GM13976 (cell line): ENCODE measurements at places on chromosomes 7 and 10.

- no peak for DNase-seq
Measured at GRCh38 chr10:112872728-112873127, 77.3 kb upstream of the TCF7L2 start.

- no peak for DNase-seq
Measured at GRCh38 chr10:80493522-80494051, 39.5 kb downstream of the TSPAN14 start.

- DNase-seq: no peak
Measured at GRCh38 chr7:131235489-131236317, 92.0 kb upstream of the MKLN1 start.

DNA sequence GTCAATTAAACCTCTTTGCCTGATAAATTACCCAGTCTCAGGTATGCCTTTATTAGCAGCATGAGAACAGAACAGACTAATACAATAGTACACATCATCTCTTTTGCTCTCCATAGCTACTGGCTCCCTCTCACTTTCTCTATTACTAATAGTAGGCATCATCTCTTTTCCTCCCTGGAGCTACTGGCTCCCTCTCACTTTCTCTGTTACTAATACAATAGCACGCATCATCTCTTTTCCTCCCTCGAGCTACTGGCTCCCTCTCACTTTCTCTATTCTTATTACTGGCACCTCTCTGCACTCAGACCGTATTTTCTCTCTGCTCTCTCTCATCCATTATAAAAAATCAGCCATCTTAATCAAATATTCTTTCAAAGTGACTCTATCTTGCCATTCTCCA, 37.1 kb downstream of the SLC25A13 start:
- peak; percentile 24 for DNase-seq

DNA sequence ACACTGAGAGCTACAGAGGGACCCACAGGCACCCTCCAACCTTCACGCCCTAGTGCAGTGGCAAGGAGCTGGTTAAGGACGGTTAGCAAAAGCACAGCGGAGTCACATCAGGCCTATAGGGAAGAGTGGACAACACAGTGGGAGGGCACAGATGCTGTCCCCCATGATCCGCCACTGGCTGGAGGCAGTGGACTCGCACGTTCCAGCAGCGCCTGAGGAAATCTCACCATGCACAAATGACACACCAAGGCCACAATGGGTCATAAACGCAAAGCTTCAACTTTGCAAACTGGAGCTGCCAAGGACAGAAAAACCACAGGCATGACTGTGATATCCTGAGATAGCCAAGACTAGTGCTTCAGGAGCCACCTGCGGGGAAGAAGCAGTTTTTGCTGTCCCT, 58.8 kb downstream of the GRB10 start:
- no peak for DNase-seq

GRCh38 chr10:9010093-9010492, 955.6 kb downstream of the GATA3 start:
- no peak for DNase-seq

DNA sequence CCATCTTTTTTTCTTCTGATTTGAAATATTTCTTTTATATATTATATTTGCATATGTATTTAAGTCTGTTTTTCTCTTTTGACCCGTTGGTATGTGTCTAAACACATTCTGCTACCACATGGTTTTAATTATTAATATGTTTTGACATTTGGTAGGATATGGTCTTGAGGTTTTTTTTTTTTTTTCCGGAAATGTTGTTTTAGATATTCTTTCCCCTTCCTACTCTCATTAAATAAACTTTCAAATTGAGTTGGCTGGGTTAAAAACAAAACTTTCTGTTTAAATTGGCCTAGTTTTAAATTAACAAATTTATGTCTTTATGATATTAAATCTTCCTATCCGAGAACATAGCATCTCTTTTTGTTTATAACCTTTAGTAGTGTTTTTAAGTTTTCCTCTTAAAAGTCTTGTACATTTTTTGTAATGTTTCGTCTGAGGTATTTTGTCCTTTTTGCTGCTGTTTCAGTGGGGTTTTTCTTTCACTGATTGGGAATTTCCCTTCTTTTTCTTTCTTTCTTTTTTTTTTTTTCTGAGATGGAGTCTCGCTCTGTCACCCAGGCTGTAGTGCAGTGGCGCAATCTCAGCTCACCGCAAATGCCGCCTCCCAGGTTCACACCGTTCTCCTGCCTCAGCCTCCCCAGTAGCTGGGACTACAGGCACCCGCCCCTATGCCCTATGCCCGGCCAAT, 25.4 kb downstream of the STAM start:
- peak; percentile 26 for DNase-seq

DNA sequence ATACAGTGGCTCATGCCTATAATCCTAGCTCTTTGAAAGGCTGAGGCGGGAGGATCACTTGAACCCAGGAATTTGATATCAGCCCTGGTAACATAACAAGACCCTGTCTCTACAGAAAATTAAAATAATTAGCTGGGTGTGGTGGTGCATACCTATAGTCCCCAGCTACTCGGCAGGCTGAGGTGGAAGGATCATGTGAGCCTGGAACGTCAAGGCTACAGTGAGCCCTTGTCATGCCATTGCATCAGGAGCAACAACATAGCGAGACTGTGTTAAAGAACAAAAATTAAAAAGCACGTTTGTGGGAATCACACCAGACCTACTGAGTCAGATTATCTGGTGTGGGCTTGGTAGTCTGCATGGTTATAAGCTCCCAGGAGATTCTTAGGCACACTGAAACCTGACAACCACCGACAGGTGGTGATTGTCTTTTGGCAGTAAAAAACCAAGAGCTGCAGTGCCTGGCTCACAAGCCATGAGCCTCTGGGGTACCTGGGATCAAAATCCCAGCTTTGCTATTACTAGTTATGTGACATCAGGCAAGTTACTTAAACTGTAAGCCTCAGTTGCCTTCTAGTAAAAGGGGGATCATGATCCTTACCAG, 146.9 kb downstream of the SND1 start:
- no peak for DNase-seq

DNA sequence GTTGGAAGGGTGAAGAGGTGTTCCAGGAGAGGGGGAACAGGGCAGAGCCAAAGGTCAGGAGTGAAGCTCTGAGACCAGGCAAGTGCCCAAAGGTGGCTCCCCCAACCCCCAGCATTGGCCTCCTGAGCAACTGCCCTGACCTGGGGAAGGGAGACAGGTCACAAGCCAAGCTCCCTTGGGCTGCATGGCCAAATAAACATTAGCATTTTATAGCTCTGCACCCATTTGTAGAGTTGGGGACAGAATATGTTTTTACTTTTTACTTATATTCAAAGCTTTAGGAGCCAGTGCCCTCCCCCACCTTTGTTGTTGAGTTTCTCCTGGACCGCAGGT, 4.0 kb downstream of the UNC5B start:
- DNase-seq: peak; percentile 24

DNA sequence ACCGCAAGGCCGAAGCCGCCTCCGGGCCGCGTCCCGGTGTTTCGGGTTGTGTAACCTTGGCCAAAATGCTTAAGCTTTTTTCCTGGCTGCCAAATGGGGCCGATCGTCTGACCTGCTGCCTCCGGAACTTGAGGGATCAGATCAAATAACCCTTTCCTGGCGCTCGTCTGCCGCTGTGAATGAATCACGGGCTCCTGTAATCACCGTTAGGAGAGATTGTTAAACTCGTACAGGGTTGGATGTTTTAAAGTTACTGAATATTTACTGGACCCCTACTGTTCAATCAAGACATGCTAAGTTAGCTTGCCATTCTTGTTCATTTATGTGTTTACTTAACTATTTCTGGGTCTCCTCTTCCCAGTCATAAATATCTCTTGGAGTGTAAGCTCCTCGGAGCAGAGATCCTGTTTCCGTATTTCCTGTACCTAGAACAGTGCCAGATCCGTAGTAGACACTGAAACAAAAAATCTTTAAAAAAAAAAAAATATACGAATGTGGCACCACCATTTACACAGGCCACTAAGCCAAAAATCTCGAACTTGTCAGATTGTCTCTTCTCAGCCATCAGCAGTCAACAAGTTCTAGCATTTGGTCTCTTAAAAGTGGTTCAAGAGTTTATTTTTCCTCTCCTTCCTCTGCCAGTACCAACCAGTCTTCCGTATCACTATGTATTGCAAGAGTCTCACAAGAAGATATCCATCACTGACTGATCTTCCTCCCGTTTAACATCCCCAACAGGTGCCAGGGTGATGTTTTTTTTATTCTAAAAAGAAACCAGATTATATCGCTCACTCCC, 650 bp upstream of the TM9SF3 start:
- DNase-seq: no peak

DNA sequence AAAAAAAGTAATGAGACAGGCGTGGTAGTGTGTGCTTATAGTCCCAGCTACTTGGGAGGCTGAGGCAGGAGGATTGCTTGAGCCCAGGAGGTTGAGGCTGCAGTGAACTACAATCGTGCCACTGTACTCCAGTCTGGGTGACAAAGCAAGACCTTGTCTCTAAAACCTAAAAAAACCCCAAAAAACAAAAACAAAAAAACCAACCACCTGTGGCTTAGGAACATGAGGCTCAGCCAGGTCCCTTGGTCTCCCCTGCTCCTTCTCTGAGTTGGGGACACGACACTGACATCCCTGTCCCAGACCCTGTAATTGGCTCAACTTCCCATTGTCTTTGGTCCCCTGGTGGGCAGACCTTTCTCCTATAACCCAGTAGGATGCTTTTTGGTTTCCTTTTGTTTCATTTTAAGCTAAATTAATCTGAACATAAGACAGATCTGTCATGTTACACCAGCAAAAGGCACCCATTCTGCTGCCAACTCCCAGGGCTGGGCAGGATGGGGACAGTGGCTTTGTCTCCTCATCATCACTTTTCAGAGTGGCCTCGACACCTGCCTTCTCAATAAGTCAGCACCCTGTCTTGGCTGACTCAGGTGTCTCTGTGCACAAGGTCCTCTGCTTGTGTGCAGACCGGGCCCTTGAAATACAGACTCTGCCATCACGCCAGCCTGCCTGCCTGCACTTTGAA, 74.4 kb downstream of the MYL10 start:
- peak; percentile 21 for DNase-seq

GRCh38 chr7:1900847-1901246, 230.8 kb downstream of the ELFN1 start:
- no peak for DNase-seq

DNA sequence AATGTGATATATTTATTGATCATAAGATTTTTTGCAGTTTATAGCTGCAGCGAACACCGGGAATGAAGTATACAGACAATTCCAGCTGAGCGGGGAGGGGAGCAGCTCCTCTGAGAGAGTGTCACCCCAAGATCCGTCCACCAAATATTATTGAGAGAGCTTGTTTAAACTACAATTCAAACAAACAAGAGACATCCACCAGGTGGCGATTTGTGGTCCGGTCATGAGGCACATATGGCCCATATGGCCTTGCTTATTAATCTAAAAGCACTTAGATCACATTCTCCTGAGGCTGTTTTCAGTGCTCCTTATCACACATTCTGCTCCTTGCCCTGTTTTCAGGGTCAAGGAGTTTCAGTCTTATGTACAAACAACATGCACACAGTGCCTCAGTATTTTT, 83.1 kb downstream of the THSD7A start:
- DNase-seq: no peak

- DNase-seq: no peak
Measured at GRCh38 chr10:70901276-70901878, 13.0 kb upstream of the PCBD1 start.

DNA sequence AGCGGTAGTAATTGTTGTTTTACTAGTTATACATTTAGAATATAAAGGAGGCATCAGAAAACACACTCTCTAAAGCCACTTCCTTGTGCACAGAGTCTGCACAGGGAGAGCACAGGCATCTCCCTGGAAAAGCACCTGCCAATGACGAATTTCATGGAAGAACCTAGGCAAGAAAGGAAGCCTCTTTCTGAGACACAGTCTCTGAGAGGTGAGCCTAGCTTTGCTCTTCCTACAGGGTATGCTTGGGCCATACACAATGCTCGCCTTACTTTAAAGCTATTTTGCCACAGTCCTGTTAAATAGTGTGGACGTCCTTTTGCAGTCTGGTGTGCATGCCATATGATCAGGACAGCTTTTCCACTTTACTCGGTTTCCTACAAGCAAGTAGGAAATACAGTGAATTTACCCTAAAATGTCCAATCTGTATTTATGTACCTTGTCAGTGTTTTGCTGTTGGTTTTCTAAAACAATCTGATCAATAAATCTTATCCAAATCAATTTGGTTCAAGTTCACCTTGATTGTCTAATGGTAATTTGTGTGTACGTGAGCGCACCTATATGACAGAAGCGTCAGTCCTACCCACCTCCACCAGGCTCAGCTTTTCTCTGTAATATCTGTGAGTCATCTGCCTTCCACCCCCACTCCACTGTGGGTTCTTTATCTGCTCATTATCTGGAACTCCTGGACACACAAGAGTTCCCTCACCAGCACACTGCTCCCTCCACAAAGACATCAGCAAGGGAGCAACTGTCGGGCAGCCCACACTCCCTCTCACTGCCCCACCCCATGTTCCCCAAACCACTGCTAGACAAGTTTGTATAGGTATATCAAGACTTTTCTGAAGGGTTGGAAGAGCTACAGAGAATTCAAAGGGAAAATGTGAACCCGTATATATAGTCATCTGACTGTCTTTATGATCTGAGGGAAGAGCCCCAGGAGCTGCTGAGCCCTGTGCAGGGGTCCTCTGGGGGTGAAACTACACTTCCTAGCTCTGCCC, 65.2 kb downstream of the KLHDC10 start:
- DNase-seq: no peak

- DNase-seq: no peak
Measured at GRCh38 chr10:127578259-127578960, 29.3 kb downstream of the NPS start.

DNA sequence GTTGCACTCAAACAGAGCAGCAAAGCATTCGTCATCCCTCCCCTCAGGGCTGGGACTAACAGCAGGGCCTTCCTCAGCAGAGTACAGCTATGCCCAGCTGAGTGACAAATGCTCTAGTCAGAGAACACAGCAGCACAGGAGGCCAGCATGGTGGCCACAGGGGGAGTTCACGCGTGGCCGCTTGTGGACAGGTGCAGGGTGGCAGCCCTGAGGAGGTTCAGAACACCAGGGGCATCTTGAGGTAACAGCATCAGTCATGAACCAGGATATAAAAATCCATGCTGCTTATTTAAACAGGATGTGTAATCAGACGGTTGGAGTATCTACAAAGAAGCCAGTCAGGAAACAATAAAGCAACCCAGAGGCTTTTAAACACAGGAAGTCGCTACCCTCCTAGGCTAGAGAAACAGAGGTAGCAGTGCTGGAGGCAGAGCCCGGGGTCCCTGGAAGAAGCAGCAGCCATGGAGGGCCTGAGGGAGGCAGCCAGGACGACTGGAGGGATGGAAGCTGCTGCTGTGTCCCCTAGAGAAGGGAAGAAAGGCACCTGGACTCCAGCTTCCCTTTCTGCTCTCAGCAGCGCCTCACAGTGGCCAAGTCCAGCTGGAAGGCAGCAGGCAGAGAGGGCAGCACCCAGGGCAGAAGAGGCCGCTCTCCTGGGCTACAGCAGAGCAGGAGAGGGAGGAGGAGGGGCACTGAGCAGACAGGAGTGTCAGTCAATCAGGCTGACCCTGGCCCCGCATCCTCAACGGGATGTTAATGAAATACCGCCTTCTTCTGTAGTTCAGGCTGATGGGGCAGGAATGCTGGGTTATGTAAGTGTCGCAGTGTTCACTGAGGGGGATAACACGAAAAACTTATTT, 70.8 kb upstream of the UCN3 start:
- DNase-seq: peak; percentile 63

DNA sequence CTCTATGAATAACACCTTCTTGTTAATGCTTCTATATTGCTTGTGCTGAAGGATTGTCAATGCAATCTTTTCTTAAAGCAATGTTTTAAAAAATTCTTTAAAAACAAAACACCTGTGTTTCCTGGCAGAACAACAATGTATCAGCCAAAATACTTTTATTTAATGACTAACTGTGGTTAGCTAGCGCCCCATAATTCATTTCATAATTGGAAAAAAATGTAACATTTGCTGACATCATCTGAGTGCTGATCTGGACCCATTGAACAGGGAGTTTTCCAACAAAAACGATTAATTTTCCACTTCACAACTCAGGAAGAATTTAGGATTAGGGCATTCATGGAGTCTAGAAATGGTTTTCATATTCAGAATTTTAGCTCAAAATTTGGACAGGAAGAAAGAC, 137.6 kb upstream of the CDK6 start:
- DNase-seq: no peak
